ENCODE measurements at places on chromosomes 6 and 20.
A peak's percentile ranks its signal among the peaks of the same experiment; 100 is the strongest.

GRCh38 chr6:156889469-156889868 lies 112.3 kb downstream of the ARID1B start:
- DNase-seq, result no peak

GRCh38 chr6:7701212-7701834 lies 24.6 kb upstream of the BMP6 start:
- DNase-seq, result no peak

- DNase-seq, result peak; percentile 44
Measured at GRCh38 chr6:46011188-46012085, 4.2 kb downstream of the CLIC5 start.

GRCh38 chr6:55578537-55579363 lies at the start of gene HMGCLL1:
Gene HMGCLL1 (minus strand): TSS chr6:55579192. CDS start chr6:55579055, 137 bp downstream.
- no peak for DNase-seq

DNA sequence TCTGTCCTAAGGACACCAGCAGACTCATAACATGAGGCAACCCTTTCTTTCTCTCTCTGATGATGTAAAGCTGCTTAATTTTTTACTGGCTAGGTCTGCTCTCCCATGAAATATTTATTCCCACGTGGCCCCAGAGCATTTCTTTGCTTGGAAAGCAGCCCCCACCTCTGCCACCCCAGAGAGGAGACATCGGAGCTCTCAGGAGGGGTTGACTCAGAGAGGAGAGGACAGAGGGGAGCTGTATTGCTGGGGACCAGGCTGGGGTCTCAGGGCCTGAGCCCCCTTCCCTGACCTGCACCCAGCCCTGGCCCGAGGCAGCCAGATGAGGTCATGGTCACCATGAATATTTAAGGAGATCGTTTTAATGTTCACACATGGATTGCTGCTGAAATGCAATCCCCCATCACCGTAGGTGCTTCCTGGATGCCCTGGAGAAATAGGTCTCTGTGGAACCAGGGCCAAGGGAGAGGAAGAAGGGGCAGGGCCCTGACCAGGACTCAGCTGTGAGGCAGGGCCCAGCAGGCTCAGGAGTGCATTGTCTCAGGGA lies 117.5 kb downstream of the DLL1 start:
- DNase-seq, result no peak

- DNase-seq, result no peak
Measured at GRCh38 chr6:168368066-168368820, 48.7 kb upstream of the DACT2 start.

DNA sequence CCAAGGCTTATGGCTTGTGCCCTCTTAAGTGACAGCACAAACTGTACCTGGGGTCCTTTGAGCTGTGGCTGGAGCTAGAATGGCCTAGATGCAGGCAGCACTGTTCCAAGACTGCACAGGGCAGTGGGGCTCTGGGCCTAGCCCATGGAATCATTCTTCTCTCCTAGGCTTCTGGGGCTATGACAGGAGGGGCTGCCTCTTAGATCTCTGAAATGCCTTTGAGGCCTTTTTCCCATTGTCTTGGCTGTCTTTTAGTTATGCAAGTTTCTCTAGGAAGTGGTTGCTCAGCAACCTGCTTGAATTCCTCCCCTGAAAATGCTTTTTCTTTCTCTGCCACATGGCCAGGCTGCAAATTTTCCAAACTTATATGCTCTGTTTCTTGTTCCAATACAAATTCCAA lies 183.4 kb downstream of the WDR27 start:
- DNase-seq, result no peak

- no peak for DNase-seq
Measured at GRCh38 chr6:7732228-7732627, 6.3 kb downstream of the BMP6 start.

GRCh38 chr6:107230448-107230847 lies 115.1 kb upstream of the BEND3 start:
- no peak for DNase-seq

GRCh38 chr6:163814494-163815364 lies 400.2 kb downstream of the QKI start:
- DNase-seq, result no peak

DNA sequence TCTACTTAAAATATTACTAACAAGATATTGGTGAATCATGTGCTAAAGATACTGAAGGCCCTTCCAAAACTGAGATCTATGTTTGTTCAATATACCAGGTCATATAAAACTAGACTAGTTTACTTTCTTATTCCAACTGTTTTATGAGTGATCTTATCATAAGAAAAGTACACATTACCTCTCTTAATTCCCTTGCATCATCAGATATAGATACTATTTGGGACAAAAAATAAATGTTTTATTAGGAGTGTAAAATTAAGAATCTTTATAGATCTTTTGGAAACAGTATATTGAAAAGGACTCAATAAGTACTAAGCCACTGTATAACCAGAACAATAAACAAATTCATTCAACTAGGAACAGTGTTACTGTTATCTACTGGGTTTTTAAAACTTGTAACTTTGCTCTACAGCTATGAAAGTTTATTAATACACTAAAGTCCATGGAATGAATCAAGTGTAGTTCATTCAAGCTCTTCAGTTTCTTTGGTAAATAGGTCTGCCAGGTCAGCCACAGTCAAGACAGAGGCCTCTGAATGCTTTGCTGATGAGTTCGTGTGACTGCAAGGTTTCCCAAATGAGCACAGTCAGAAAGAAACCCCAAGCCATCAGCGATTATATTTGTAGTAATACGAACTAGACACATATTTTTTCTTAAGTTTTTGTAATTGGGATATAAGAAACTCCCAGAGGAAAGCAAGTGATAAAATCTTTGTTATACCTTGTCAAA lies 71.8 kb upstream of the FBXO30 start:
- DNase-seq, result no peak

GRCh38 chr20:33399924-33400323 lies 1.4 kb downstream of the CDK5RAP1 start:
- no peak for DNase-seq

GRCh38 chr20:50983321-50983720 lies 24.7 kb downstream of the MOCS3 start:
- DNase-seq, result no peak

- no peak for DNase-seq
Measured at GRCh38 chr6:13101409-13101808, 226.9 kb downstream of the TBC1D7 start.

DNA sequence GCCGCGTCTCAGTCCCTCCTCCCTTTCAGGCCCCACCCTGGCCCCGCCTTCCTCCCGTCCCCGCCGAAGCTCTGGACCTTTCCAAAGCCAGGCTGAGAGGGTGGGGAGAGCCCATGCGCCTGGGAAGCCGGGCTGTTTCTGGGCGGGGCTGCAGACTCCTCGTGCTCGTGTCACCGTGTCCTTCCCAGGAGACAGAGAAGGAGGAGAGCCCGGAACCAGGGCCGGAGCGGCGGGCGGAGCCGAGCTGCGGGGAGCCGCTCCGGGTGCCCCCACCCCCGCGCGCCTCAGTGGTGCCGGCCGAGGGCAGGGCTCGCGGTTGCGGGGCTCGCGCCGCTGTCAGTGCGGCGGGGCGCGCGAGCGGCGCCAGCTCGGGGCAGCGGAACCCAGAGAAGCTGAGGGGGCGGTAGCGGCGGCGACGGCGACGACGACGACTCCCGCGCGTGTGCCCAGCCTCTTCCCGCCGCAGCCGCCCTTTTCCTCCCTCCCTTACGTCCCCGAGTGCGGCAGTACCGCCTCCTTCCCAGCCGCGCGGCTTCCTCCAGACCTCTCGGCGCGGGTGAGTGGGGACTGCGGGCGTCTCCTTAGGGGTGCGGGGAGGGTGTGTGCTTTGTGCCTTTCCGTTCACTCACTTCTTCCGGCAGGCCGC lies at the start of gene RALY:
Gene RALY (plus strand): TSS at position 336 of the 646 bp plus-strand sequence. CDS start 78,164 bp downstream, outside the sequence.
- peak; percentile 91 for DNase-seq

DNA sequence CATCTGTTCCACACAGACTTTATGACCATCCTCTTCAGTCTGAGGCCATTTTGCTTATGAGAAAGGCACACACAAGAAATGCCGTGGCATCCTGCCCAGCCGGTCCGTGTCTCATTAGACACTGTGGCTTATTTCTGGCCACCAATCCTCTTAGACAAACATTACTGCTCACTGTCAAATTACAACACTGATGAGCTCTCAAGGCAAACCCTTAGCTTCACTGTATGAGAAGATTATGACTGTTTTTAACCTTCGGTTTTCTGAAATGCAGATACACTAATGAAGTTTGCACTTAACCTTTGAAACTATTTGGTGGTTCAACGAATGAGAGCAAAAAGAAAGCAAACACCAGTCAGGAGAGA lies 50.5 kb upstream of the DST start:
- DNase-seq, result no peak

GRCh38 chr6:4883298-4883697 lies 107.1 kb downstream of the CDYL start:
- no peak for DNase-seq

- DNase-seq, result no peak
Measured at GRCh38 chr6:17999425-17999824, 12.0 kb upstream of the KIF13A start.

DNA sequence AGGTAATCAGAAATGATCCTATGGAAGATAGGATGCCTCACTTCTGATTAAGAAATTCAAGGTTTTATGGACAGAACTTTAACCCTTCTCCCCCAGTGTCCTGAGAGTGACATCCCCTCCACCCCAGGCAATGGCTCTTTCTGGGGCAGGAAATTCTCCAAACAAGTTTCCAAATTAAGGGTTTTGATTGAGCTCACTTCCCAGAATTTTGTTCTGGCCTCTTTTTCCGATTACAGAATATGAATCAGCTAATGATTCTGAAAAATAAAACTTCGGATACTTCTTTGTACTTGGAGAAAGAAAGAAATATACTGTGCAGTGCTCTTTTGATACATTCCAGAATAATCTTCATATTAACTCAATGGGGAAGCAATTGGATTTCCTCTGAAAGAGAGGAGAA lies 32.8 kb upstream of the TASP1 start:
- DNase-seq, result no peak

- DNase-seq, result no peak
Measured at GRCh38 chr6:46816626-46817025, 23.4 kb downstream of the MEP1A start.

GRCh38 chr6:98653179-98653578 lies 181.2 kb upstream of the POU3F2 start:
- DNase-seq, result no peak

DNA sequence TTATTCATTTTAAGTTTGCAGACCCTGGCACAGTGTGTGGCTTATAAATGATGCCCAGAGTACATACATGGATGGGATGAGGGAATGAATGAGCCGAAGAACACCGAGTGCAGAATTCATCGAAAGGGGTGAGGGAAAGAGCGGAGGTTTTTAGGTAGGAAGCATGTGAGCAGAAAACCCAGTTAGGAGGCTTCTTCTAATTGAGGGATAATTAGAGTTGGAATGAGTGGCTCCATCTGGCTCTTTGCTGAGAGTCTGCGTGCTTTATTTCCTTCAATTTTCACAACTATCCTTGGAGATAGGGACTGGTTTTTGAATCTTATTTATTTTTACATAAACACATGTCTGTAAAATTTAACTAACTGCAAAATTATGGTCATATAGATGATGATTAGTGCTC lies 150.7 kb downstream of the DOK5 start:
- no peak for DNase-seq

GRCh38 chr6:7175462-7175861 lies 67.7 kb downstream of the RREB1 start:
- no peak for DNase-seq

DNA sequence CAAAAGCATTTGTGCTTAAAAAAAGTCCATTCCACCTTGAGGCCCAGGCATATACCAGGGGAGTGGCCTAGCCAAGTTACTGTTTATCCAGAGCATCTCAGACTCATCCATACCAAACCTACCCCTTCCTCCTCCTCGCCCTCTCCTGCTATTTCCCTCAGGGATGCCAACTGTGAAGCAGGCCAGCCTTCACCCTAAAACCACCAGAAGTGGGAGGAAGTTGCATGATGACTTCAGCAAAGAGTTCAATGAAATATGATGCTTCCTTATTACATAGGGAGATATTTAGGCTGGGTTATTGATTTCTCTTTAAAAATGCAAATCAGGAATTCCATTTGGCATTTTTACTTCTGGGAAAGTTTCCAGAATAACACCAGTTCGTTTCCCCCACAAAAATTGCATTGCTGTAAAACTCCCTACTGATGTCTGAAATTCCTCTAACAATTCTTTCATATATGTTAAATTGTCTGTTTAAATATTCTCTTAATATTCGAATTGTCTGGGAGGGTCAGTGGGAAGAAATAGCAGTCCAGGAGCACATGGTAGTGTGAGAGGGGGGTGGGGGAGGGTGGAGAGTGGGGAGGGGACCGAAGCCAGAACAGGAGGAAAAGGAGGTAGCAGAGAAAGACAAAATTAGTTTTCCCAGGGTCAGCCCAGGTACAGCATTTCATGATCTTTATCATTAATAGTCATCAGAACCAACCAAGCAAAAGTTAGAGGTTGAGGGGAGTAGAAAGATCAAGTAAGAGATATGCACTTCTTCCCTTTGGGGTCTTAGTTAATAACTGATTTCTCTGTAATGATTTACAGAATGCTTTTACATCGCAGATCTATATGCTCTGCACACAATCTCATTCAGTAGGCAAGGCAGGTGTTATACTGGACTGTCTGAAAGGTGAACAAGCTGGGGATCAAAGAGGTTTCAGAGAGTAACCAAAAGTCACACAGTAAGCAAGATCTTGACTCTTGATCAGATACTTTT lies 1.7 kb upstream of the TCP11 start:
- no peak for DNase-seq

GRCh38 chr6:43359381-43359780 lies 10.1 kb downstream of the ZNF318 start:
- no peak for DNase-seq

- no peak for DNase-seq
Measured at GRCh38 chr6:70164556-70164955, 138.3 kb downstream of the COL9A1 start.

DNA sequence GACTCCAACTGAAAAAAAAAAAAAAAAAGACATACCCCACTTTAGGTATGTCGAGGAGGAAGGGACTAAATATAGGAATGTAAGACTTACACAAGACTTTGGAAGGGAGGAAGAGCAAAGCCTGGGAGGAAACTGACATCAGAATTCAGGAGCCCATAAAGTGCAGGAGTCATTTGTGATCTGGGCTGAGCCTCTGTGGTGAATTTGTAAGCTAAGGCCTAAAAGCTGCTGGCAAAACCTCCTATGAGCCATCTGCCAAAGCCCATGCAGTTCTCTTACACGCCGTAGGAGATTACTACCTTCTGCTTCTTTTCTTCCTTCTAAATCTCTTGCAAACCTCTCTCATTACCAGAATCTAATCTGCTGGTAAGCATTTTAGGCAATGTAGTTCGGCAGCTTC lies 52.0 kb upstream of the THEMIS start:
- no peak for DNase-seq

- no peak for DNase-seq
Measured at GRCh38 chr20:33701629-33702450, 15.7 kb upstream of the E2F1 start.

- no peak for DNase-seq
Measured at GRCh38 chr20:22373164-22373895, 211.0 kb downstream of the FOXA2 start.

DNA sequence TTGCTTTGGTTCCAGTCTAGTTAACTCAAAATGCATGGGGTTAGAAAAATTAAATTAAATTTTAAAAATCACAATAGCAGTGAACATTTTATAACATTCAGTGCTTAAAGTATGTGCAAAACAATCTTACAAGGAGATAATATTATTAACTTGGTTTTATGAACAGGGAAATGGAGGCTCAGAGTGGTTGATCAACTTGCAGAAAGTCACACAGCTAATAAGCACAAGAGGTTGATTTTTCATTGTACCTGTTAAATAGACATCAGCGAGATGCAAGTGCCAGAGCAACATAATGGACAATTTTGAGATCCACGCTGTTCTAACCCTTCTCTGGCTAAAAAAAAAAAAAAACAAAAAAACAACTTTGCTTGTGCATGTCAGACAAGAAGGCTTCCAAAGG lies 219.8 kb downstream of the TSHZ2 start:
- DNase-seq, result no peak
